Osteoblast (primary cell): ENCODE measurements at places on chromosomes 1 and 21. TPM values are rescaled to one million over a fixed set of nuclear protein-coding genes. Genes with fewer than 3 reads are reported as not detected.
A peak's percentile ranks its signal among the peaks of the same experiment; 100 is the strongest.

The F3 gene
- 5.8 and 7.4 TPM in 2 replicates for total RNA-seq

GRCh38 chr1:28656335-28656734 is 7.9 kb downstream of the RNU11 start:
- no peaks in the 10 kb centered on the region for H3K36me3 ChIP-seq
- H3K27me3 ChIP-seq: no peaks in the 10 kb centered on the region
- no peak overlapping the region for H3K27ac ChIP-seq
- no peak for DNase-seq

DNA sequence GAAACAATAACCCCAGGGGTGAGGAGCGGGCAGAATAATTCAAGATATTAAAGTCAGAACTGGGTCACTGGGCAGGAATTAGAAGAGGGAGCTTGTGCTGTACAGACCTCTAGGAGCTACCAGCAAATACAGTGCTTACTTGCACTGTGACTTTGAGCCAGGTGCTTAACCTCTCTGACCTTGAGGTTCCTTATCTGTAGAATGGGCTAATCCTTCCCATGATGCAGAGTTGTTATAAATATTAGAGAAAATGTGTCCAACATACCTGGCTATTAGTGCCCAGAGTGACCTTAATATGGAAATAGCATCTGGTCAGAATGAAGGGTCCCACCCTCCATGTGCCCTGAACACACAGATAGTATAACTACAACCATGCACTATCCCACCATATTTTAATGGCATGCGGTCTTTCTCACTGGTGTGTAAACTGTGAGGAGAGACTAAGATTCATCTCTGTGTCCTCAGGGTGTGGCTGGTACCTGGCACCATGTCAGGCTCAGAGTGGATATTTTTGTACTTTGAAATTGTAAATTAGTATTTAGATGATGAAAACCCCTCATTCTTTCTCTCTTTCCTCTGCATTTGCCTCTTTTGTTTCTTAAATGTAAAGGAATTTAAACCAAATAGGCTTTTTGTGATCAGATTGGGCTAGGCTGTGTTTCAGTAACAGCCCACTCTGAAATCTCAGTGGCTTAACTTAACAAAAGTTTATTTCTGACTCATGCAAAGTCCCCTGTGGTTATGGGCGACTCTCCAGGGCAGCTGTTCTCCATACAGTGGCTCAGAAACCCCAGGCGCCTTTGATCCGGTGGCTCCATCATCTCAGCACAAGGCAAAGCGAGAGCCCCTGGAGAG is 60.0 kb upstream of the ROR1 start:
- no peak overlapping the region for H3K4me3 ChIP-seq
- peaks cover 10% of the 10 kb centered on the region for H3K4me1 ChIP-seq
- peak overlapping the region; percentile 7 for H3K27ac ChIP-seq
- H3K36me3 ChIP-seq: no peaks in the 10 kb centered on the region

GRCh38 chr1:241045659-241046058 is 311.3 kb downstream of the RGS7 start:
- H3K36me3 ChIP-seq: no peaks in the 10 kb centered on the region
- no peaks in the 10 kb centered on the region for H3K4me1 ChIP-seq
- no peak for DNase-seq
- H3K27me3 ChIP-seq: no peaks in the 10 kb centered on the region
- no peak overlapping the region for H3K27ac ChIP-seq

DNA sequence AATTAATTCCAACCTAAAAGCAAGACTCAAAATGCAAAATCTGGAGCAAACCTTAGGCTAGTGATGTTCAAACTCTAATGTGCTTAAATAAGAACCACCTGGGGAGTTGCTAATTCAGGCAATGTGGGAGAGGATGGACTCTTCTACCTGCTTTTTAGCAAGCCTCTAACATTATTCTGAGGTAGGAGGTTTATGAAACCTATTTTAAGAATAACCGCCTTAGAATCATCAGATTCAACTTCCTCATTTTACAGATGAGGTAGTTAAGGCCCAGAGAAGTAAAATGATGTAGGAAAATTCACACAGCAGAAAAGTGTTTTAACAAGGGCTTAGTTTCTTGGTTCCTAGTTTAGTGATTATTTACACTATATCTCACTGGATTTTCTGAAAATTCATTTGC is 8.6 kb upstream of the NTNG1 start:
- no peaks in the 10 kb centered on the region for H3K36me3 ChIP-seq
- no peaks in the 10 kb centered on the region for H3K27me3 ChIP-seq
- H3K4me3 ChIP-seq: no peak overlapping the region
- no peak overlapping the region for H3K27ac ChIP-seq
- H3K4me1 ChIP-seq: no peaks in the 10 kb centered on the region

DNA sequence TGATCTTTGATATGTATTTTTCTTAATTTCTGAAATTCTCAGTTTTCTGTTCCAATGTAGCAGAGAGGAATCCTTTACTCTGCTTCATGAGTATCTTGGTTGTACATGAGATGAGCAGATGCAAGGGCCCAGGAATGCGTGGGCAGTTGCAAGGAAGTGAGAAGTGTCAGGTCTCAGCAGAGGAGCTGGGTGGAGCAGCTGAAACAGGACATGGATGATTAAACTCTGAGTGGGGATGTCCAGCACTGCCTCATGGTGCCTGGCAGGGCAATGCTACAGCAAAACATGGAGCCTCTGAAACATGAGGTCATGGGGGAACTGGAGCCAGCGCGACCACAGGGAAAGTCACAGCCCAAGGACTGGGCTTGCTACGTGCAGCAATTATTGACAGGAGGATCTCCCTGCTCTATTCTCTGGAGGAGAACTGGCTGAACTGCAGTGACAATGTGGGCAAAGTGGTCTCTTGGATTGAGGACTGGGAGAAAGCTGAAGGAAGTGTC is 48.4 kb downstream of the COLGALT2 start:
- no peaks in the 10 kb centered on the region for H3K36me3 ChIP-seq
- peaks cover 24% of the 10 kb centered on the region for H3K4me1 ChIP-seq
- H3K27me3 ChIP-seq: no peaks in the 10 kb centered on the region
- peak overlapping the region; percentile 20 for H3K27ac ChIP-seq

- peak overlapping the region; percentile 66 for H3K27ac ChIP-seq
- H3K4me1 ChIP-seq: peaks cover 50% of the 10 kb centered on the region
- peaks cover 3% of the 10 kb centered on the region for H3K36me3 ChIP-seq
- DNase-seq: no peak
- no peaks in the 10 kb centered on the region for H3K27me3 ChIP-seq
- no peak overlapping the region for H3K4me3 ChIP-seq
These were observed 110.1 kb downstream of the OLFML2B start for GRCh38 chr1:161913482-161914140.
